ENCODE measurements at places on chromosomes 7 and 10.

GRCh38 chr10:28620251-28620650 is 57.1 kb upstream of the BAMBI start:
- DNase-seq, result no peak

GRCh38 chr10:7945469-7946187 is 108.9 kb upstream of the GATA3 start:
- no peak for DNase-seq

GRCh38 chr7:80681272-80681885 is 42.9 kb downstream of the CD36 start:
- no peak for DNase-seq

- no peak for DNase-seq
Measured at GRCh38 chr10:100647928-100648327, 97.5 kb upstream of the PAX2 start.

DNA sequence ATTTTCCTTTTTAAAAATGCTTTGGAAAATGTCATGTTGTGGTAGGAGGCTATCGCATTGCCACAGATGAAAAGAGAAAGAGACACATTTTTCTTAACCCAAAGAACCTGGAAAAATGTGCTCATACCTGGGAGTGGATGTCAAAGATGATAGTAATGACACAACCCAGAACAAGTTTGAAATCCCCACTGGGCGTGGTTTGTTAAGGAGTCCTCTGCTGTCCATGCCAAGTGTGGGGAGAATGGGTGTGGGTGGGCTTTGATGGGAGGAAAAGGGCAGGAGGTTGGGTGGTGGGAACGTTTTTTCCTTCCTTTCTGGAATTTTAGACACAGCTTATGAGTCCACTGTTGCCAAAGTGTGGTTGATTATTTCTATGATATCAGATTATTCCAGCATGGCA is 10.9 kb downstream of the OPTN start:
- DNase-seq, result no peak

DNA sequence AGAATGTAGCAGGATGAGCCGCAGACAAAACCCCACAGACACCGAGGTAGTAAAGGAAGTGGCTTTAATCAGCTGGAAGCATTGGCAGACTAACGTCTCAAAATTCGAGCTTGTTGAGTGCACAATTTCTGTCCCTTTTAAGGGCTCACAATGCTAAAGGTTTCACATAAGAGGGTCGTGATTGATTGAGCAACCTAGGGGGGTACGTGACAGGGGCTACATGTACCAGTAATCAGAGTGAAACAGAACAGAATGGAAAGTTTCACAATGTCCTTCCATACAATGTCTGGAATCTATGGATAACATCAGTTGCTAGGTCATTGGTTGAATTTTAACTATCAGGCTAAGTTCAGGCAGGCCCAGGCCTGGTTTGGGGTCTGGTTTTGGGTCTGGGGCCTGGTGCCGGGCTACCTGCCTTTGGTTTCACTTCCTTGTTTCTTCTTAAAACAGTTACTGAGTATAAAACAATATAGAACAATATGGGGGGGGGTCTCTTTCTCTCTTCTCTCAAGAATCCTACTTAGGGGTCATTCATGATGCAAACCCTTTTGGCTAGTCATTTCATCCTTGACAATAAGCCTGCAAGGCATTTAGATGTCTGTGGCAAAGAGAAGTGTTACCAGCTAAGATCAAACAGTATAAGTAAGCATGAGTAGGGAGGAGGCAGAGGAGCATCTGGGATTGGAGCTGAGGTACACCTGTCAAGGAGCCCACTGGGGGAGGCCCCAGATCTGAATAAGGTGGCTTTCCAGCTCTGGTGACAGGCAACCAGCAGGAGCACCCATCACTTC is 364.1 kb downstream of the TNS3 start:
- DNase-seq, result no peak

DNA sequence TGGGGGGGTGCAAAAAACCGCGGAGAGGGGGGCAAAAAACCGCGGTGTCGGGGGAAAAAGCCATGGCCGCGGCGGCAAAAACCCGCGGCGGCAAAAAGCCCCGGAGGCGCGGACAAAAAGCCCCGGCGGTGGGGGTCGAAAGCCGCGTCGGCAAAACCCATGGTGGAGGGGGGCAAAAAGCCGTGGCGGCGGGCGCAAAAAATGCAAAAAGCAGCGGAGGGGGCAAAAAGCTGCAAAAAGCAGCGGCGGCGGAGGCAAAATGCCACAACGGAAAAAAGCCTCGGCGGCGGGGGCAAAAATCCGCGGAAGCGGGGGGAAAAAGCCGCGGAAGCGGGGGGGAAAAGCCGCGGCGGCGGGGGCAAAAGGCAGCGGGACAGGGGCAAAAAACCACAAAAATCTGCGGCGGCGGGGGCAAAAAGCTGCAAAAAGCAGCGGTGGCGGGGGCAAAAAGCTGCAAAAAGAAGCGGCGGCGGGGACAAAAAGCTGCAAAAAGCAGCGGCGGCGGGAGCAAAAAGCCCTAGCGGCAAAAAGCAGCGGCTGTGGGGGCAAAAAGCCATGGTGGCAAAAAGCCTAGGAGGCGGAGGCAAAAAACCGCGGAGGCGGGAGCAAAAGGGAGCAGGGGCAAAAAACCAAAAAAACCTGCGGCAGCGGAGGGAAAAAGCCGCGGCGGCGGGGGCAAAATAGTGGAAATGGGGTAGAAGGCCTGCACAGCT is 418.9 kb downstream of the ZNF716 start:
- DNase-seq, result peak; percentile 42

DNA sequence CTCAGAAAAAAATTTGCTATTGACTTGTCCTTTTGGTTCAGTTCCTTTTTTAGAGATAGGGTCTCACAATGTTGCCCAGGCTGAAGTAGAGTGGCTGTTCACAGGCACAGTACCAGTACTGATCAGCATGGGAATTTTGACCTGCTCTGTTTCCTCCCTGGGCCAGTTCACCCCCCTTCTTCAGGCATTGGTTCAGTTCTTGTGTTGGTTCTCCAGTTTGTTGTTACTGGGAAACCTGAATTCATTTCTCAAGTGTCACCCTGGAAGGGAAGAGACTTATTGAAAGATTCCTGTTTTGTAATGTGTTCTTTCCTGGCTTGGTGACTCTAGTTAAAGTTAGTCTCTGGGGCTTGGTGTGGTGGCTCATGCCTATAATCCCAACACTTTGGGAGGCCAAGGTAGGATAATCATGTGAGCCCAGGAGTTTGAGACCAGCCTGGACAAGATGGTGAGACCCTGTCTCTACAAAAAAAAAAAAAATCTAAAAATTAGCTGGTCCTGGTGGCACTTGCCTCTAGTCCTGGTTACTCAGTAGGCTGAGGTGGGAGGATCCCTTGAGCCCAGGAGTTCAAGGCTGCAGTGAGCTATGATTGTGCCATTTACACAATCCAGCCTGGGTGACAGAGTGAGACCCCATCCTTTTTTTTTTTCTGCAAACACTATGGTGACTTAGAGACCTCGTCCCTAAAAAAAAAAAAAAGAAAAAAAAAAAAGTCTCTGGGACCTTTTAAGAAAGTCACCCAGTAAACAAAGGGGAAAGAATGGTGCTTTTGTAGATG is 52.7 kb downstream of the CNNM2 start:
- DNase-seq, result no peak

DNA sequence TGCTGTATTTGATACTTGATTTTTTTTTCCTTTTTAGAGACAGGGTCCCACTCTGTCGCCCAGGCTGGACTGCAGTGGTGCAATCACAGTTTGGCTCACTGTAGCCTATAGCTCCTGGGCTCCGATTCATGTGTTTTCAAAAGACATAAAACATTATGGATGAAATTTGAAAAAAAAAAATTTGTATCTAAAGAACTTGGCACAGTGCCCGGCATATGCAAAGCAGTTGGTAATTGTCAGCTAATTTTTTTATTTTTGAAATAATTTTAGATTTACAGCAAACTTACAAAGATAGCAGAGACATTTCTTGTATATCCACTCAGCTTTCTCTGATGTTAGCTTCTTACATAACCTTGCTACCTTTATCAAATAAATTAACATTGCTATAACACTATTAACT is 20.3 kb upstream of the SAMD8 start:
- DNase-seq, result no peak

DNA sequence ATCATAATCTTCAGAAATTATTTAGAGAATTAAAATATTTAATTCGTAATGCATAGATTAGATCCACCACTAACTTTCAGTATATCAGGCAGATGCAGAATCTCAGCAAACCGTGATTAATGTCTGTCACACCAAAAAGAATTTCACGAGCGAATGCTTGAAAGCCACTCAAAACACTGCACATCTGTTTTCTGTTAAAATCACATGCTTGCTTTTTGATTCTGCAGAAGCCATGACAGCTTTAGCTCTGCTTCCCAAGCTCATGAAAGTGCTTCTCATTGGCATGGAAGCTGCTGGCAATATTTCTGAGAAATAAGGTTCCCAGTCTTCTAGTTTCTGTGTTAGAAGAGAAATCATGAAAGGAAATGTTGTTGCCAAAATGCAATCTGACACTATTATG is 837.8 kb upstream of the LRRN3 start:
- DNase-seq, result no peak

- no peak for DNase-seq
Measured at GRCh38 chr10:98125940-98126631, 8.4 kb upstream of the R3HCC1L start.

DNA sequence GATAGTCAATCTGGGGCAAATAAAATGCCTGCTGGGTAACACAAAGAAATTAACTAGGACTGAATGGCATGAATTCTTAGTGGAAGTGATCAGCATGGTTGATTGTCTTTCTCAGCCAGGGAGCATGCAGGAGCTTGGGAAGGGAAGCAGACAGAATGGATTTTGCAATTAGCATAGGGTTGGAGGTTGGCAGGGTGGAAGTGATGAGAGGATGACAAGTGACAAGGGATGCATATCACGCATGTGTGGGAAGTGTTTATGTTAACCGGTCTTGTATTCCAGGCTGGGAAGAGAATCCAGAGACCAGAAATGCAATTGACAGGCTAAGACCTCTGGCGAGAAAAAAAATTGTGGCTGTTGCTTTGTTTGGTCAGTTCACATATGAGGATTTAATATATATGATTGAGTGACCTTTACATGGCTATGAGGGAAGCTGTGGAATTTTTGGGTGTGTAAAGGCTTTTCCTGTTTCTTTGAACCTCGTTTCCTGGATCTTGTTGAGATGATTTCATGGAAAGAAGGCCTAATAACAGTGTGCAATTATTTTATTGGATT is 8.3 kb downstream of the MDFIC start:
- DNase-seq, result no peak

GRCh38 chr10:71300555-71301370 is 18.3 kb upstream of the SLC29A3 start:
- no peak for DNase-seq

- DNase-seq, result no peak
Measured at GRCh38 chr7:130324306-130324943, 20.2 kb upstream of the CPA5 start.

- no peak for DNase-seq
Measured at GRCh38 chr7:13908667-13909397, 80.6 kb downstream of the ETV1 start.

- no peak for DNase-seq
Measured at GRCh38 chr7:158396982-158397862, 190.4 kb downstream of the PTPRN2 start.

DNA sequence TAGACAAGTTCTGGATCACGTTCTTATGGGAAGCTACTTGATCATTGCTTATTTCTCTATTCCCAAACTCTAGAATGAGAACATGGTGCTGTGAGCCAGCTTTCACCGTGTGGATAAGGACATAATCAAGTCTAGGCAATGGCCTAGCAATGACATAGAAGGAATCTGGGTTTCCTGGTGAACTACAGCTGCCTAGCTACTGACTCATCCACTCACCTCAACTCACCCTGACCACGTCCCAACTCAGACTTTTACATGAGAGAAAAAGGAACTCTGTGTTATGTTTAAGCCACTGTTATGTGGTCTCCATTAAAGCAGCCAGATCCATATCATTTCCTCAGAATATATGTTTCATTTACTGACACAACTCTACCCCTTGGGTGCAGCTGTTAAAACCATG is 18.8 kb upstream of the MET start:
- DNase-seq, result no peak

- no peak for DNase-seq
Measured at GRCh38 chr10:1809139-1809741, 71.9 kb upstream of the ADARB2 start.

DNA sequence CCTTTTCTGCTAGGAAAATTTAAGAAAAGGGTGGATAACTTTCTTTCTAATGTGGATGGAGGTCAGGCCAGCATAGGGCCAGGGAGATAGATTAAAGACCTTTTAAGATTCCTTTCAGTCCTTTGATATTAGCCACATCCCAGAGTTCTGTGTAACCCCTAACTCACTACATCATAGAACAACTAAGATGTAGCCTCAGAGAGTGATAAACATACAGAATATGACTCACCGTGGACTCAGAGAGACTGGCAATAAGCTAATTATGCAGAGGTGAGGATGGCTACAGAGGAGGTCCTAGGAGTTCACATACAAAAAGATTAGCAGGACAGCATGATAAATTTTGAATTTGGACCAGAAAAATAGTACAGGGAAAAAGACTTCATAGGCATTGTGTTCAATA is 141.0 kb downstream of the AOAH start:
- no peak for DNase-seq

DNA sequence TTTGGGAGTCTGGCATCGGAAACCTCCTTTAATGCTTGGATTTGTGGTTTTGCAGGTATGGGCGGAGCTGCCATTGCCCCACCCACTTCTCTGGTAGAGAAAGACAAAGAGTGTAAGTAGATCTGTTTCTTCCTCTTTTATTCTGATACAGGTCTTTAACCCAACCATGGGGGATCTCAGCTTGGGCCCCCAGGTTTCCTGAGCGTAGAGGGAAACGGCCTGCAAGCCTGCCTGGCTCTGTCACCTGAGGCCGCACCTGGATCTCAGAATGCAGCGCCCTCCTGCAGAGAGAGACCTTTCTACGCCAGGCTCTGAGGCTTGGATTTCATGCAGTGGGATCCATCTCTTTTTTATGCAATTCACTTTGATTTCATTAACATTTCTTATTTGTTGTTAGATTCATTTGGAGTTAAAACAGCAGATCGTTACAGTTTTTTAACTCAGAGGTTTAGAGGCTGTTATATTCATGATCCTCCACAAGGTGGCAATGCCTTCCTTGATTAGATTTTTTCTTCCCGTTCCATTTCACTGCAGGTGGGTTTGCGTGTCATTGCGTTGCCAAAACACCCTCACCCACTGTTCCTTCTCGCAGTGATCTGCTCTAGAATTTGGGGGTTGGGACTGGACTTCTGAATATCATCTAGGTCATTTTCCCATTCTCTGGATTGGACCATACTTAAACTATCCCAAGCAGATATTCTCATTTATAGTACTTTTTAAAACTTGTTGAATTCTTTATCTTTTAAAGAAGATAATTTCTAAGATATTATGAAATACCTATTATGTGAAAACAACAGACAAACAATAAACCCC is 20.0 kb downstream of the RBM17 start:
- DNase-seq, result no peak

- peak; percentile 54 for DNase-seq
Measured at GRCh38 chr7:106952658-106953231, 87.7 kb downstream of the PIK3CG start.

GRCh38 chr10:93601146-93601773 is at the start of gene RBP4:
Gene RBP4 (minus strand): TSS chr10:93601235. CDS start chr10:93601028, 207 bp downstream.
- no peak for DNase-seq

GRCh38 chr7:13099154-13099795 is 411.8 kb downstream of the ARL4A start:
- DNase-seq, result no peak
